ENCODE measurements at places on chromosomes 3 and 15.

- DNase-seq, result no peak
Observed at GRCh38 chr3:41024031-41024836, 175.1 kb upstream of the CTNNB1 start.

- DNase-seq, result no peak
Observed at GRCh38 chr15:85402195-85402881, 21.9 kb downstream of the AKAP13 start.

GRCh38 chr3:137947117-137947516, 62.8 kb upstream of the CLDN18 start:
- DNase-seq, result no peak

GRCh38 chr3:29286478-29287240, 5.8 kb downstream of the RBMS3 start:
- DNase-seq, result no peak

DNA sequence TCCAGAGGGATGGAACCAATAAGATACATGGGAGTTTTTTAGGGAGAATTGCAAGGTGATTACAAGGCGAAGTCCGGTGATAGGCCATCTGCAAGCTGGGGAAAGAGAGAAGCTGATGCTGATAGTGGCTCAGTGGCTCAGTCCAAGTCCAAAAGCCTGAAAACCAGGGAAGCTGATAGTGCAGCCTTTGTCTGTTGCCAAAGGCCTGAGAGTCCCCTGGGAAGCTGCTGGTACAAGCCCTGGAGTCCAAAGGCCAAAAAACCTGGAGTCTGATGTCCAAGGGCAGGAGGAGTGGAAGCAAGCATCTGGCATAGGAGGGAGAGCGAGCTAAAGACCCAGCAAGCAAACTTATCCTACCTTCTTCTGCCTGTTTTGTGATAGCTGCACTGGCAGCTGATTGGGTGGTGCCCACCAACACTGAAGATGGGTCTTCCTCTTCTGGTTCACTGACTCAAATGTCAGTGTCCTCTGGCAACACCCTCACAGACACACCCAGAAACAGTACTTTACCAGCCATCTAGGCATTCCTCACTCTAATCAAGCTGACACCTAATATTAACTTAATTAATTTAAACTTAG, 16.7 kb downstream of the TFG start:
- DNase-seq, result no peak

DNA sequence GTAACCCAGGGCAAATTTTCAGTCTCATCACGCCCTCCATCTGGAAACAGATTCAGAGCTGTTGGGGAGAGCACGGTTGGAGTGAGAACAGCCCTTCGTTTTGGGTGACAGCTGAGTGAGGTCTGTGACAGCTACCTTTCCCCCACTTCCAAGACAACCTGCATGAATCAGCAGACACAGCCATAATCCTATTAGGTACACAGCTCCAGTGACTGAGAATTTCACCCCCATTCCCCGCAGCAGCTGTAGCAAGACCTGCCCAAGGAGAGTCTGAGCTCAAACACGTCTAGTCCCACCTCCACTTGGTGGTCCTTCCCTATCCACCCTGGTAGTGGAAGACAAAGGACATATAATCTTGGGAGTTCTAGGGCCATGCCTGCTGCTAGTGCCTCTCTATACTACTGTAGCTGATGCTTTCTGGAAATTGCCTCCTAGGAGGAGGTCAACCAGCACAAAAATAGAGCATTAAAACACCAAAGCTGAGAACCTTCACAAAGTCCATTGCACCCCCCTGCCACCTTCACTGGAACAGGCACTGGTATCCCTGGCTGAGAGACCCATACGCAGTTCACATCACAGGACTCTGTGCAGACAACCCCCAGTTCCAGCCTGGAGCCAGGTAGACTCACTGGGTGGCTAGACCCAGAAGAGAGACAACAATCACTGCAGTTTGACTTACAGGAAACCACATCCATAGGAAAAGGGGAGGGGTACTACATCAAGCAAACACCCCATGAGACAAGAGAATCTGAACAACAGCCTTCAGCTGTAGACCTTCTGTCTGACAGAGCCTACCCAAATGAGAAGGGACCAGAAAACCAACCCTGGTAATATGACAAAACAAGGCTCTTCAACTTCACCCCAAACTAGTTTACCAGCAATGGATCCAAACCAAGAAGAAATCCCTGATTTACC, 448.6 kb upstream of the CBLB start:
- DNase-seq, result no peak

- no peak for DNase-seq
Observed at GRCh38 chr3:154973851-154974250, 106.3 kb upstream of the MME start.

DNA sequence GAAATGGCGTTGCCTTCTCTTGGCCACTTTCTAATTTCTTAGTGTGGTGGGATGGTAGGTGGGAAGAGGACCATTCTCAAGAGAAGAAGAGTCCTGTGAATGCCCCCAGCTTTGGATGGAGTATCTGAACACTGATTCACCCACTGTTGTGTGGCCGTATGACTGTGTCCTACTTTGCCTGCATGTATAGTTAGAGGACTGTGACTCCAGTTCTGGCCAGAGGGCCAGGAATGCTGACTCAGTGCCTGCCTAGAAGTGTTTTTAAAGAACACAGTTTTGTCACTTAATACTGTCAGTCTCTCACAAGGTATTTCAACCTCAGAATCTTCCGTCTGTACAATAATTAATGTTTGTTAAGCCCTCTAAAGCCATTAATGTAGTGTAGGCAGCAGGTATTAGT, 2.1 kb downstream of the SEC61A1 start:
- no peak for DNase-seq

DNA sequence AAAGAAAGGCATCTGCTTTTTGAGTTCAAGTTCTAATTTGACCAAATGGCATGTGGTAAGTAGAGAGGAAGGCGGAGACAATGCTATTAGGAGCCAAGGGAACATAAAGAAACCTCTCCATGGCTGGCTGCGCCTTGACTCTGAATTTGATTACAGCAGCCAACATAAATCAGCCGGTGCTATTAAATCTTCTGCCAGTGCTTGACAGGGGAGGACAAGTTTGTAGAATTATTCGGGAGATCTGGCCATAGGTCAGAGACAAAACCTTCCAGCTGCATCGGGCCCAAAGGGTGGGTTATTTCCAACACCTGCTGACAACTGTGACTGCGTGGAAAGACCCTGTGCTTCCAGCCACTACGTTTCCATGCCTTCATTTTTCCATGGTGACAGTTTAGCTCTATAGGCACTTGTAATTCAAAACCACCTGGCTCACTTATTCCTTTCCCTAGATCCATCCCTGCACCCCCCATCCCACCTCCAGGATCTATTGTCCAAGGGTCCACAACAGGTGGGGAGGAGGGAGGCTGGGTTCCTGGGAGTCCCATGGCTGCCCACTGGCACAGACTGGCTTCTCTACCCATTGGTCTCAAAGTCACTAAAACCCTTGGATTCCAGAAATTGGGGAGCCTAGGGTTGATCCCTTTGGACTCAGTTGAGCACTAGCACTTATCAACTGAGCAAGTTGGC, 15.9 kb downstream of the COLQ start:
- no peak for DNase-seq

- DNase-seq, result no peak
Observed at GRCh38 chr3:20769430-20769829, 583.4 kb upstream of the SGO1 start.

DNA sequence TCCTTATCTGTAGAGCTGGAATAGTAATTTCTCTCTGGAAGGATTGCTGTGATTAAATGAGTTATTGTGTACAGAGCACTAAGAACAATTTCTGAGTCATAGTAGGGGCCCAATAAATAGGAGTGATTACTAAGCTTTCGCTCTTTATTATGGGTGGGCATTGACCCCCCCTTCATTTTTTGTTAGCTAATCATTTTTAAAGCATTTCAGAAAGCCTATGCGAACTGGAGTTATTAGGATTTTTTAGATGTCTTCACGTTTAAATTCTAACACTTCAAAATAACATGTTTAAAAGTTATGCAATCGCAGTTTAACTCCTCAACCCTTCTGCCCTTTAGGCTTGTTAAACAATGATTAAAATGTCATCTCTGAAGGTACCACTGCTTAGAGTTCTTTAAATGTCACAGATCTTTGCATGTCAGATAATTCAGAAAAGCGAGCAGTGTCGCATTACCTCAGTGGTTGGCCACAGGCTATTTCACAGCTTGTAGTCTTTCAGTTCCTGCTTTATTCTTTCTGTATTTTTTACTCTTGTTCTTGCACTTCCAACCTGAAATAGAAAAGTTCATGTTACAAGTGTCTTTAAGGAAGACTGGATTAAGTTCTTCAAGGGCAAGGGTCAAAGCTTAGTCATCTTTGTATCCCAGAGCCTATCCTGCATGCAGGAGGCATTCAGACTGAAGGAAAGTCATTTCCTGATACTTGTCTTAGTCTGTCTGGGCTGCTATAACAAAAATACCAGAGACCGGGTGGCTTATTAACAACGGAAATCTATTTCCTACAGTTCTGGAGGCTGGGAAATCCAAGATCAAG, 102.9 kb downstream of the FNDC3B start:
- DNase-seq, result no peak

DNA sequence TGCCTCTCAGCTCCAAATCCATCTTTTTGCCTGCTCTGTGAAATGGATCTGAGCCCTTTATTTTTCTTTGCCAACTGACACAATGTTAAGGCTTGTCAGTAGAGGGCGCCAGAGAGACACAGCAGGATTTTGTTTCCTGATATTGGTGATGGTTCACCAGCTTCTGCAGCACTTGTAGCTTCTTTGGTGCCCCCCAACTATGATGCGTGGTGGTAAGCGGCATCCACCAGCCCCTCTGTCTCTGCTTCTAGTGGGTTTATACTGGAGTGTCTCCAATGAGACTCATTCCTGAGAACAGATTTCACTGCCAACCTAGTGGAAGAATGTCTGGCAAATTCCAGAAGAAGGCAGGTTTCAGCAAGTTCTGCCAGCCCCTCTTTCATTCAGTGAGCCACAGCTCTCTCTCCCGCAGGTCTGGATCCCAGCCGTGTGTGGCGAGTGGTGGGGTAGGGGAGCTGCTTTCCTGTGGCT, 471.9 kb upstream of the FRG2C start:
- DNase-seq, result peak; percentile 4

DNA sequence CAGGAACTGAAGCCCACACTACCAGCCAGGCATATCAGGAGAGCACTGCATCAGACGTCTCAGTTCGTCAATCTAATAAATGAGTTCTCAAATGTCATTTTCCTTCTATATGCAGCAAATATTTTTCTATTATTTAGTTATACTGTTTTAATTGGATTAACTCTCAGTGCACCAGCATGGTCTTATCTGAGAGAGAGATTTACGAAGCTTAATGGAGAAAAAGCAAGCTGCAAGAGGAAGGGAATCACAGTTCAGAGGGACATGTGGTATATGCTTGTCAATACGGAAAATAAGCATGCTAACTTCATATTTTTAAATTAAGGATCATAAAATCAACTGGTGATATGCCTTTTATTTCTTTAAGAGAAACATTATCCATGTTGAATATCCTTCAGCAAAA, 213.1 kb upstream of the NECTIN3 start:
- no peak for DNase-seq

- DNase-seq, result no peak
Observed at GRCh38 chr15:47728886-47729285, 11.6 kb downstream of the SEMA6D start.

GRCh38 chr15:65836665-65837064, 32.6 kb upstream of the RAB11A start:
- no peak for DNase-seq

GRCh38 chr15:69806287-69806915, 291.3 kb downstream of the TLE3 start:
- DNase-seq, result no peak

GRCh38 chr3:100609963-100610362, 562 bp downstream of the ADGRG7 start:
- no peak for DNase-seq

- DNase-seq, result no peak
Observed at GRCh38 chr15:86125775-86126174, 46.1 kb downstream of the AGBL1 start.

DNA sequence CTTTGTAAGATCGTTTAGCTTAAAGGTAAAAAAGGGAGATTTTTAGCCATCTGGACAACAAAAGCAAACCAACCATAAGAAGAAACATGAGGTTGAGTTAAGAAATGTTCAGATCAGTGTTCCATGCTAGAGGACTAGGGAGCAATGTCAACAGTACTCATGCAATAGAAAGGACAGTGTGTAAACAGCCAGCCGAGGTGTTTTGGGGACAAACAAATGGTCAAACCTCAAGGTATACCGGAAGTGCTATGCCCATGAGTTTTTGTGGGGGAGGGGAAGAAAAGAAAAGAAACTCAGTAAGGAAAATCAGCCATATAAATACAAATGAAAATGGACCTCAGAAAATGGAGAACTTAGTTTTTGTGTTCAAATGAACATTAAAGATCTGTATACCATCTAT, 289.5 kb upstream of the GRM7 start:
- DNase-seq, result no peak

DNA sequence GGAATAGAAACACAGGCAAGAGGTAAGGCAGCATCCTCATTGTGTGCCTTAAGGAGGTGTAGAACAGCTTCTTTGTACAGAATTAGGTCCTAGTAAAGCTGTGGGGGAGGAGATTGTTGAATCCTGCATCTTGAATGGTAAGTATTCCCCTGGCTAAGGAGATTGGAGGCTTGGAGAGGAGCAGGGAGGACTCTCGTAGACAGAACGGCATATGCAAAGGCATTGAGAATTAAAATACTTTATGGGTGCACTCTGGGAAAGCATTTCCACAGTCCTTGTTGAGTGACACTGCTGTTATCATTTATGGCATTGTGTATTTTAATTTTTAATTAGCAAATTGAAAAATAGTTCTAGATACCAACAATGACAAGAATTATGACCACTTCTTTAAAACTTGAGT, 66.5 kb upstream of the GPR149 start:
- DNase-seq, result no peak

GRCh38 chr15:86916671-86917360, 837.1 kb downstream of the AGBL1 start:
- DNase-seq, result no peak

DNA sequence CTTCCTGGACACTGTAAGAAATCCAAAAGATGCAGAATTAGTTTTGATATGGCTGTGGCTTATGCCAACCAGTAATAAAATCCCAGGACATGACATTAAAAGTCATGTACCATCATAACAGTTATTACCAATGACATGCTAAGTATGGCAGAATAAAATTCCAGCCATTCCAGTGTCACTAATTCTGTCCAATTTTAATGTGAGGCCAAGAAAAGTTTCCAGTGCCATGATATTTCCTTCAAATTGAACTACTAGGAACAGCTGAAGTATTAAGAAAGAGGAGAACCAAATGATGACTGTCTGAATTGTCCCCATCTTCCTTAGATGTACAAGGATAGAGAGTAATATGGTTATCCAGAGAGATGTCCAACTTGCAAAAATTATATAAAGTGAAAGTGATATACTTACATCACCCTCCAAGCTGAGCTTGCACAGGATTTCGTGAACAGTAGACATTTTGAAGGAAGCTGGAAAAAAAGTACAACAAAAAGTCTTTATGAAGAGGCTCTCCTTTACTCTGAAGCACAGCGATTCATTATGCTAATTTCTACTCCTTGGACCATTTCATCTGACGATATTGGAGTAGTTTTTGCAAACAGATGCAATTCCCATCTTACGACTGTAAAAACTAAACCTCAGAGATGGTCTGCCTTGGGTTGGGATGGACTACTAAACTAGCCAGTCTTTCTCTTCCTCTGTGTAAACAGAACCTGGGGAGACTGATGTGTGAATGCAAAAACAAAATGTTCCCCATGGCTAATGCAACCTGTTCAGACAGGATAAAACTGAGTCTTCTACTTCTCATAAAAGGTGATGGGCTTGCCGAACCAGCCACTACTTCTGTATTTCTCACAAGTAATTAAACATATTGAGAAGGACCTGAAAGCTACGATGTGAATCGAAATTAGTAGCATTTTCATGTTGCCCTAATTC, 11.9 kb downstream of the ANXA2 start:
- DNase-seq, result no peak
